GM04503 (cell line): ENCODE measurements at places on chromosomes 7 and 10.

GRCh38 chr10:91707236-91707635, 74.4 kb upstream of the PPP1R3C start:
- no peak for DNase-seq

DNA sequence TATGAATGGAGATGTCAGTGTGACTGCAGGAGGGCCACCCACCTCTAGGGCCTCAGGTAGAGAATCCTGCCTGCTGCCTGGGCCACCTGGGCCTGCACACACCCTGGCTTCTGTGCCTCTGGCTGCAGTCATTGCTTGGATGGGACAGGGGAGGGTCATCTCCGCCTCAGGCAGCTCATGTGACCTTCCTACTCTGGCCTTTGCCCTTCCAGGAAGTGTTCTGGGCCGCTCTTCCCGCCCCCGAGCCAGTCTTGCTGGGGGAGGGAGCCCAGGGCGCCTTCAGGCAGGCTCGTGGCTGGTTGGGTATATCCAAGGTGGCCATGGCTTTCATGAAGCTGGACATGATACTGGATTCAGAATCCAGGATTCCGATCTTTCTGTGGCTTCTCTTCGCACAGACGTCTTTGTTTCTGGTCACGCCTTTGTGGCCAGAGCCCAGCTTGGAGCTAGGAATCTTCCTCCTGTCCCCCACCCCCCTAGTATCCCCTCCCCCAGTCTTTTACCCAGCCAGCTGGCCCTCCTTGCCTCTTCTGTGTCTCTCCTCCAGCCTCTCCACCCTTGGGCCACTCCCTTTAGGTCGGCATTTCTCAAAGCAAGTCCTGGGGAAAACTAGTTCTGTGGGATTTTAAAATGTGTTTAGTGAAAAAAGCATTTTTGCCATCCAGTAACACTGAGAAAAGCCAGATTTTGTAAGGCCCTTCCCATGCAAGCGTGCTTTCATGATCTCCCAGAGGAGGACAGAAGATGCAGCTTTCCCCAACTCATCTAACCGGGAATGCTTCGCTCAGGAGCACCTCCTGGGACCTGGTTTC, 119.6 kb downstream of the ZMIZ1 start:
- no peak for DNase-seq

DNA sequence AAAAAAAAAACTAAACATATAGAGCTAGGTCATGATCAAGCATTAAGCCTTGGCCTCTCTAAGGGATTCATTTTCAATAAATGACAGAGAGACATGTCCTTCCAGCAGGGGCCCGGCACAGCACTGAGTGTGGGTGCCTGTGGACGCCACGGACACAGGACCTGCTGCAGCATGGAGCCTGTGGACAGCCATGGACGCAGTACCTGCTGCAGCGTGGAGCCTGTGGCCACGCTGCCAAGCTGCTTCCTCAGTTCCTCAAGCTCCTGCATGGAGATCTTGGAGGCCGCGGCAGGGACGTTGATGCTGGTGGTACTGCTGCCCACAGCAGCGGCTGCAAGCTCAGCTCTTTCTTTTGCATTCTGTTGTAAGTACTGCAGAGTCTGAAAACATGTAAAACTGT, 9.4 kb downstream of the TUBGCP2 start:
- no peak for DNase-seq

DNA sequence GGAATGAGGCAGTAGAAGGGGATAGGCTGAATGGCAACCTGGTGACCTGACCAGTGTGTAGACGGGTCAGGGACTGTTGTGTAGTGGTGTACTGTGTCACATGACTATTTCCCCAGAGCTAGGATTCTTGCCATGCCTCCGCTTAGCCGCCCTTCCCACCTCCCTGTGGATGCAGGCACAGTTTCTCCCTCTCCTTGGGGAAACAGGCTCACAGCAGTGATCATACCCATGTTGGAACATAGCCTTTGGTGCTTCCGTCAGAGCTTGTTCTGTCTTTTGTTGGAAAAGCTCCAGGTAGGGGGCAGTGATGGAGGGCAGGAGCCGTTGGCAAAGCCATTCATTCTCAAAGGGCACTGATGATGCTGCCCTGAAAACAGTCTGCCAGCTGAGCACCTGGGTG, 44.3 kb downstream of the OGDH start:
- no peak for DNase-seq

DNA sequence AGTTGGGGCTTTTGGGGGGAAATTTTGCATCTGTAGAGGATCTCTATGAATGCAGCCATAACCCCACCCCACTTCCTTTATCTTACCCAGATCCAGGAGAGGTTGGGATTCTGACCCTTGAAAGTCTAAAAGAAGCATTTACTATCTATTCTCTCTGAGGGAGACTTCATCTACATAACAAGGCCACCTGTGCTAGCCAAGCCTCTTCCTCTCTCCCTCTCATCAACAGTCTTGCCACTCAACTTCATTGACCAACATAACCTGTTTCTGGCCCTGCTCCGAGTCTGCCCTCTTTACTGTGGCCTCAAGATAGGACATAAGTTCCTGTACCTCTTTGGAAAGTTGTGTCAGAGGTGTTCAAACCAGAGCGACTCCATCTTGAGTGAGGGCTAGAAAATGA, 19.4 kb downstream of the TUBAL3 start:
- no peak for DNase-seq

GRCh38 chr10:46516660-46517416, 39.6 kb downstream of the GPRIN2 start:
- peak; percentile 79 for DNase-seq

GRCh38 chr10:81428456-81429134, 446.4 kb upstream of the NRG3 start:
- no peak for DNase-seq

GRCh38 chr7:11274074-11274473, 300.4 kb downstream of the PHF14 start:
- no peak for DNase-seq

GRCh38 chr7:140649556-140650205, 9.1 kb upstream of the DENND2A start:
- no peak for DNase-seq

GRCh38 chr10:17669185-17669872, 25.4 kb downstream of the STAM start:
- no peak for DNase-seq
